ENCODE measurements at places on chromosomes 6 and 20.
A peak's percentile ranks its signal among the peaks of the same experiment; 100 is the strongest.

DNA sequence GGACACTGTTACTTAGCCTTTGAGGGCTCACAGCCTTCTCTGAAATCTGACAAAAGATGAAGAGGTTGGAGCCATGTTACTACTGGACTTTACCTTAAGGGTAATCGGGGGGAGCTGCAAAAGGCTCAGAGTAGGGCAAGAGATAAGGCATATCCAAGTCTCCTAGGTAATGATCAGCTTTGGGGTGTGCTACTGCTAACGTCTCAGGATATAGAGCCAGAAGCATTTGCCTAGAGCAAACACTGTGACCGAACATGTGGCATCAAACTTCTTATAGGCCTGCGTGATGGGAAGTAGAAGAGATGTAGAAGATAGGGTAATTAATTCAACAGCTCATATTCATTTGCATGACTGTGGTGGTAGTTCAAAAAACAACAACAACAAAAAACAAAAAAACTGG lies 11.1 kb downstream of the UBE2V1 start:
- no peak for DNase-seq

GRCh38 chr20:59667131-59667530 lies 62.8 kb downstream of the PHACTR3 start:
- no peak for DNase-seq

DNA sequence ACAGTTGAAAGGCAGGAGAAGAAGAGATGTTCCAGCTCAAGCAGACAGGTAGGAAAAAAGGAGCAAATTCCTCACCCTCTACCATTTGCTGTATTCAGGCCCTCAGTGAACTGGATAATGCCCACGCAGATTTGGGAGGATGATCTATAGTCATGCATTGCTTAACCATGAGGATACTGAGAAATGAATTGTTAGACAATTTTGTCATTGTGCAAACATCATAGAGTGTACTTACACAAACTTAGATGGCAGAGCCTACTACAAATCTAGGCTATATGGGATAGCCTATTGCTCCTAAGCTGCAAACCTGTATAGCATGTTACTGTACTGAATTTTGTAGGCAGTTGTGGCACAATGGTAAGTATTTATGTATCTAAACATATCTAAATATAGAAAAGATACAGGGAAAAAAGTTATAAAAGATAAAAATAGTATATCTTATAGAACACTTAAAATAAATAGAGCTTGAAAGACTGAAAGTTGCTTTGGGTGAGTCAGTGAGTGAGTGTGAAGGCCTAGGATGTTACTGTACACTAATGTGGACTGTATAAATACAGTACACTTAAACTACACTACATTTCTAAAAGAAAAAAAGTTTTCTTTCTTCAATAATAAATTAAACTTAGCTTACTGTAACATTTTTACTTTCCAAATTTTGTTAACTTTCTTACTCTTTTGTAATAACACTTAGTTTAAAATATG lies 672.3 kb downstream of the UTRN start:
- no peak for DNase-seq

GRCh38 chr20:35503841-35504561 lies 25.5 kb downstream of the C20orf173 start:
- no peak for DNase-seq

DNA sequence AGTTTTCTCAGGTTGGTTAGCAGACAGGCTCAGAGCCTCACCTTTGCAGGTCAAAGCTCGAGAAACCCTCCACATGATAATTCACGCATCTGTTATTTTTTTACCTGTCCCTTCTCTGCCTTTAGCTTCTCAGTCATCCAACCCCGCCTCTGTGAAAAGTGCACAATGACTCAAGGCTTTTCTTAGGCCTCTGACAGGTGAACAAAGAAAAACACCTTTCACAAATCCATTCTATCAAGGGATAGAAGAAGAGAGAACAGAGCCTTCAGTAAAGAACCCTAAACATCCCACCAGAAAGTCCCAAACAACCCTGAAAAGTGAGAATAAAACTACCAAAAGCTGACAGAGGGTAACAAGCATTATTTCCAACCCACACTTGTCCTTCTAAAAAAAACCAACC lies 178.2 kb downstream of the GJA10 start:
- DNase-seq: no peak

DNA sequence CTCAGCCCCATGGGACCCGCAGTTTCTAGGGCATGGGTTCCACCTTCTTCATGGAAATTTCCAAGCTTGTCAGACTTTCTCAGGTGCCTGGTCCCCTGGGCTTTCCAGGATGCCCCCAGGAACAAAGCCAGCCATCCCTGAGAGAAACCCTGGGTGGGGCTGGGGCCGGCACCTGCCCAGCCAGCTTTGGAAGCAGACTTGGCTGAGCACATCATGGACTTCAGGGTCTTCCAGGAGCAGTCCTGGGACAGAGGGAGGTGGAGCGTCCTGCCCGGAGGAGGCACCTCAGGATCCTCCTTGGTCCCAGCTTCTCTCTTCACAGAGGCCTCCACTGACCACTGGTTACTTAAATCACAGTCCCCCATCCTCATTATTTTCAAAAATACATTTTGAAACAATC lies 13.5 kb downstream of the MYT1 start:
- no peak for DNase-seq

GRCh38 chr20:47454298-47455132 lies 47.2 kb upstream of the NCOA3 start:
- no peak for DNase-seq

GRCh38 chr6:43172104-43173007 lies 1.3 kb downstream of the SRF start:
- peak; percentile 44 for DNase-seq

- DNase-seq: no peak
Observed at GRCh38 chr6:46961232-46961631, 39.5 kb upstream of the ADGRF5 start.

GRCh38 chr6:109188115-109188411 lies 92.8 kb downstream of the CEP57L1 start:
- no peak for DNase-seq

GRCh38 chr6:8383584-8383983 lies 51.8 kb downstream of the SLC35B3 start:
- no peak for DNase-seq

GRCh38 chr6:137736048-137736818 lies 130.8 kb upstream of the TNFAIP3 start:
- DNase-seq: no peak

DNA sequence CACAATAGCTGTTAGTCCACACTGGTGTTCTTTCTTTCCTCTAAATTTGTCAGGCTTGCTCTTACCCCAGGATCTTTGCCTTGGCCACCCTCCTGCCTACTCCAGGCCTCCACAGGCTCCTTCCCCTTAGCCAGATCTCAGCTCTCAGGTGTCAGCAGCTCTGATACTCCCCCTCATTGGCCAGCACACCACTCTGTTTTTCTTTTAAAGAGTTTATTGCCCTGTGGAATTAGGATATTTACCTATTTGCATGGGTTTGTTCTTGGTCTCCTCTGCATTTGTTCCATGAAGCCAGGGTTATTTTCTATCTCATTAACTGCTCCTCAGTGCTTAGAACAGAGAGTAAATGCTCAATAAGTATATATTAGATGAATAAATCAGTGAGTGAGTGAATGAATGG lies 36.8 kb downstream of the GCNT2 start:
- DNase-seq: no peak

DNA sequence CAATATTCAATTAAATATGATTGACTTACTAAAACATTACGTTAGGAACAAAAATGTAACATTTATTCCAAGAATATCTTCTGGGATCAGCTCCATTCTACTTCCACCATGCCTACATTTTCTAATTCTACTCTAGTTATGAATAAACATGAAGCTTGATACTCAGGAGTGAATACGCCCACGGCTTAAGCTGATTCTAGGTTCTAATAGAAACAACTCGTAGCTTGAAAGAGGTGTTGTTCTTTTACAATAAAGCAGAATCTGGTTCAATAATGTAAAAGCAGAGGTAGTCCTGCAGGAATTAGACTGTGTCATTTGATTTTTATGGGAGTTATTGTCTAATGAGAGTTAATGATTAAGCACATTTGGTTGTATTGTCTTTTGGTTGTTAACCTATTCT lies 107.3 kb upstream of the OLIG3 start:
- no peak for DNase-seq

DNA sequence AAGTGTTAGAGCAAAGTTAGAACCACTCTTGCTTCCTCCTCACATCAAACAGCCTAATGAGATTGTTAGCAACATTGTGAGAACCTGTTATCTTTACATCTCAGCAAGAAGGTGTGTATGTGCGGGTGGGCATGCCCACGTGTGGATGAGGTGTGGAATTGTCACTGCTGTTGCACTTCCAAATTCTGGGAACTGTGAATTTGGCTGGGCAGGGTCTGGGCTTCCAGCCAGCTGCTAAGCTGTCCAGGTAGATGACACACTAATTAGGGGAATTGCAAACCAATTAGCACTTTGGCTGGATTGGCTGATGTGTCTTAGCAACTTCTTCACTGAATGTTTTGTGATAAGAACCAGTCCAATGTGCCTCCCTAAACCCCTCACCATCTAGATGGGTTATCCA lies 848.2 kb downstream of the DHX35 start:
- DNase-seq: no peak

- DNase-seq: no peak
Observed at GRCh38 chr6:134405386-134406087, 87.6 kb upstream of the SGK1 start.

DNA sequence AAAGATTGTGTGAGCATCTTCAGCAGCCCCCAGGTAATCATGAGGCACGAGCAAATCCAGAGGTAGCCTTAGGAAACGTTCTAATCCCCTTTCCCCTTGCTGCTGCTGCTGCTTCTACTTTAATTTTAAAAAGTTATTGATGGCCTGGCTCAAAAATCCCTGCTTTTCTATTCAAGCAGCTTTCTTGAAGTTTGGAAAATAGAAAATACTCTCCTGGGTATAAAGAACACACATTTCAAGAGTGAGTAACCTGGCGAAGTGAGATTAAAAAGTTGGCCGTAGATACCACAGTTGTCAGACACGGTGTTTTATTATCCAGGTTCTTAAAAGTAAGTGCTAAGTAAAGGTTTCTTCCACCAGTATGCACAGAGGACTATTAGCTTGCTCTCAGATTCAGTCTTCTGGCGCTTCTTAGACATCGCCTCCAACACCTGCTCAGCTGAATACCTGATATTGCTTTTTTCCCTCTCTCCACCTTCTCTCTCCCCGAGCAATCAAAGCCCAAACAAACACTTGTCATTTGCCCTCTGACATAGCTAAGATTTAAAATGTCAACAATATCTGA lies 150.7 kb downstream of the EDN3 start:
- DNase-seq: no peak

- DNase-seq: no peak
Observed at GRCh38 chr6:16503970-16504415, 257.3 kb downstream of the ATXN1 start.

GRCh38 chr6:98941319-98941718 lies 6.4 kb downstream of the FBXL4 start:
- DNase-seq: no peak

DNA sequence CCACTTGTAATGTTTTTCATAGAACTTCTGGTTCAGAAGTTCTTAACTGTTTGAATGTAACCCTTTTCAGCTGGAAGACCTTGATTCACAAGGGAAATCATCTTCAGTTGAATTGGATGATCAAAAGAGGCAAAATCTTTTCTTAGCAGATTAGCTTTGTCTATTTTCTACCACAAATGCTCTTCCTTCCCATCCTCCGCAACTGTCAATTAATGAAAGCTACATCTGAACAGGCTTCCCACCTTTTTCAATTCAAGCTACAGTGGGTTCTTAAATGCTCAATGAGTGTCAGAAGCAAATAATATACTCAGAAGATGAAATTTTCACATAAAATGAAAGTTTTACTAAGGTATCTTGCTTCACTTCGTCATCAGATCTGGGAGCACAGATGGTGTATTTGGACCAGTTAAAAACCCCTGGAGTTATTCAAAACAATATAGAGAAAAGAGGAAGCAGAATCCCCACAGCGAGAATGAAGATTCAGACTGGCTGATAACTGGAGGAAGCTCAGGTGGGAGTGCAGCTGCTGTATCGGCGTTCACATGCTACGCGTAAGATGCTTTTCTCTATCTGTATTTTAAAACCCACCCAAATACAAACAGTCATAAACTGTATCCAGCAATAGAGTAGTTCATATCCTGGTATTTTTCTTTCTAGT lies 19.4 kb downstream of the QRSL1 start:
- no peak for DNase-seq

- DNase-seq: no peak
Observed at GRCh38 chr6:167742719-167743303, 83.9 kb upstream of the AFDN start.

DNA sequence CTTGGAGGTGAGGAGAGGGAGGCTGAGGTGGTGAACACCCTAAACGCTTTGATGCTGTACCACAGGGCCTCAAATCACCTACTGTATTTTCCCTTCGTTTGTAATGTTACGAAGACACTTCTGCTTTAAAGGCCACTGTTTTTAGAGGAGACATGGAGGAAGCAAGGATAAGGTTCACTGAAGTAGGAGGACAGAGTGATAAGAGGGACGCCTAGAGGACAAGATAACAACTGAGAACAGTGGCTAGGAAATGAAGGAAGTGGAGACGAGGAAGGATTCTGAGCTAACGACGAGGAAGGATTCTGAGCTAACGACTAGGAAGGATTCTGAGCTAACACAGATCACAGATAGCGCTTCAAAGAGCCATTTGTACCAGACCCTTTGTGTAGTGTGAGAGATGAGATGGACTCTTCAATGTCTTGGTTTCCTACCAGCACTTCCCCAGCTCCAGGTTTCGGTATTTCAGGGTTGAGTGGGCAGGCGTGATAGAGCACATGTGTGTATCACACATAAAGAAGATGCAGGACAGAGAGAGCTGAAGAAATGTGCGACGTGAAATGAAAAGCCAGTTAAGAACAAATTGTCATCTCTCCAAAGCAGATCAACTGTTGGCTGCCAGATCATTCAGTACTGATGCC lies 7.5 kb downstream of the SF3B5 start:
- DNase-seq: no peak

DNA sequence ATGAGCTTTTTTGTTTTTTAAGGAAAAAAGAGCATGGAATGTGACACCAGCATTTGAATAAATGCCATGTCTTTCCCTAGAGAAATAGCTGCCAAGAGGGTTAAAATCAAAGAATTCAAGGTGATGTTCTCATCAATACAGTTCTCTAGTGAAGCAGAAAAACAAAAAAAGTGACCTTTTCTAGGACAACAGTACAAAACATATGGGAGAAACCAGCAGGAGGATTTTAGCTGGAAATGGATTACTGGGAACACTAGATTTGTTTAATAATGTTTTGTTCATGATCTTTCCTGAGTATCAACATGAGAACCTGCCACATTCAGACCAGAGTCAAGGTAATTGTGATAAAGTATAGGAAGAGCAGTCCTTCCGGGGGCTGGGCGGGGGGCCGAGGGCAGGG lies 372.2 kb downstream of the LMBRD1 start:
- DNase-seq: no peak

DNA sequence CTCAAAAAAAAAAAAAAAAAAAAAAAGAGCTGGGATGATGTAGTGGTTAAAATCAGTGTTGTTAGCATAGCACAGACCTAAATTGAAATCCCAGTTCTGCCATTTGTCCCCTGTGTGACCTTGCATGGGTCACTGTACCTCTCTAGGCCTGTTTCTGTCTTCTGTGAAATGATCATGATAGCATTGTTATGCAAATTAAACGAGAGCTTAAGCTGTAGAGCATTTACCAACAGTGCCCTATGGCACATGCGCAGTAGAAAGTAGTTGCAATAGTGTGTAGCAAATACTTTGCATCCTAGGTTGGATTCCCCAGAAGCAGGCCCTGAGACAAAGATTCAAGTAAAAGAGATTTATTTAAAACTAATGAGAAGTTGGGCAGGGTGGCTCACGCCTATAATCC lies 7.3 kb downstream of the PSORS1C2 start:
- DNase-seq: no peak
